A549 treated with CpdA at 1 μM for 4 hours (cell line): ENCODE measurements at places on chromosomes 4 and X. TPM values are rescaled to one million over a fixed set of nuclear protein-coding genes. Genes with fewer than 3 reads are reported as not detected.

VGLL1 gene
- not detected in 5 replicates for total RNA-seq

PHOX2B gene
- not detected in 5 replicates for total RNA-seq

ADH1B gene
- total RNA-seq = not detected in 5 replicates

EIF2S3 gene
- 131 to 231 TPM (median 139 TPM) in 5 replicates for total RNA-seq

HS6ST2 gene
- 0.02 to 0.07 TPM (median 0.05 TPM) in 4 of 5 replicates, not detected in the other for total RNA-seq

FAM114A1 gene
- total RNA-seq = 24.2 to 51.6 TPM (median 35.5 TPM) in 5 replicates

SEL1L3 gene
- total RNA-seq = 20.4 to 25.7 TPM (median 23.2 TPM) in 5 replicates

GAB3 gene
- total RNA-seq = 0.27 to 0.45 TPM (median 0.41 TPM) in 5 replicates

BST1 gene
- total RNA-seq = 15.8 to 20.7 TPM (median 18.2 TPM) in 5 replicates

IL2RG gene
- 0.08 to 0.31 TPM (median 0.13 TPM) in 4 of 5 replicates, not detected in the other for total RNA-seq

NUDT10 gene
- total RNA-seq = 0.28 to 0.67 TPM (median 0.38 TPM) in 5 replicates

AMBN gene
- not detected in 5 replicates for total RNA-seq

VCX2 gene
- not detected in 5 replicates for total RNA-seq

RBMXL3 gene
- not detected in 5 replicates for total RNA-seq

PPP1R2C gene
- not detected in 5 replicates for total RNA-seq

MAGEA4 gene
- not detected in 5 replicates for total RNA-seq

KCTD8 gene
- not detected in 5 replicates for total RNA-seq

HSFX4 gene
- not detected in 5 replicates for total RNA-seq

SOD3 gene
- not detected in 5 replicates for total RNA-seq

ARMCX2 gene
- 0.07 TPM in 1 of 5 replicates, not detected in the others for total RNA-seq

KCNIP4 gene
- not detected in 5 replicates for total RNA-seq

CC2D2A gene
- total RNA-seq = 10.0 to 14.3 TPM (median 12.9 TPM) in 5 replicates

TMPRSS11B gene
- total RNA-seq = not detected in 5 replicates

UGT2B15 gene
- 0.07 to 0.14 TPM (median 0.13 TPM) in 4 of 5 replicates, not detected in the other for total RNA-seq

ERAS gene
- 0.10 TPM in 1 of 5 replicates, not detected in the others for total RNA-seq

GRIA3 gene
- total RNA-seq = not detected in 5 replicates

GLRA2 gene
- total RNA-seq = not detected in 5 replicates

RS1 gene
- not detected in 5 replicates for total RNA-seq

SPIN2A gene
- total RNA-seq = 0.12 to 0.32 TPM (median 0.14 TPM) in 4 of 5 replicates, not detected in the other

GLOD5 gene
- total RNA-seq = not detected in 5 replicates

PAGE1 gene
- 0.11 to 0.24 TPM in 2 of 5 replicates, not detected in the others for total RNA-seq

MFAP3L gene
- 3.4 to 6.2 TPM (median 4.6 TPM) in 5 replicates for total RNA-seq

NPY2R gene
- 0.03 to 0.08 TPM in 2 of 5 replicates, not detected in the others for total RNA-seq

ASB12 gene
- total RNA-seq = 0.03 TPM in 1 of 5 replicates, not detected in the others

ATP1B4 gene
- 0.01 TPM in 1 of 5 replicates, not detected in the others for total RNA-seq

IL1RAPL1 gene
- total RNA-seq = 0.09 TPM in 1 of 5 replicates, not detected in the others

PRR32 gene
- total RNA-seq = not detected in 5 replicates

MAGEB1 gene
- not detected in 5 replicates for total RNA-seq

ADH6 gene
- not detected in 5 replicates for total RNA-seq

LANCL3 gene
- not detected in 5 replicates for total RNA-seq

PPEF2 gene
- not detected in 5 replicates for total RNA-seq

RTL5 gene
- total RNA-seq = 2.3 to 2.6 TPM (median 2.5 TPM) in 5 replicates

XAGE1B gene
- total RNA-seq = 191 to 316 TPM (median 215 TPM) in 5 replicates

GCNA gene
- total RNA-seq = 0.76 to 1.7 TPM (median 1.2 TPM) in 5 replicates

TCP11X2 gene
- not detected in 5 replicates for total RNA-seq

ARSJ gene
- 4.7 to 5.9 TPM (median 5.2 TPM) in 5 replicates for total RNA-seq

ODAPH gene
- total RNA-seq = 0.15 TPM in 1 of 5 replicates, not detected in the others

TLR3 gene
- total RNA-seq = 0.26 to 0.54 TPM (median 0.37 TPM) in 5 replicates
